ENCODE measurements at places on chromosomes 3 and 15. TPM values are rescaled to one million over a fixed set of nuclear protein-coding genes. Genes with fewer than 3 reads are reported as not detected.
A peak's percentile ranks its signal among the peaks of the same experiment; 100 is the strongest.

DNA sequence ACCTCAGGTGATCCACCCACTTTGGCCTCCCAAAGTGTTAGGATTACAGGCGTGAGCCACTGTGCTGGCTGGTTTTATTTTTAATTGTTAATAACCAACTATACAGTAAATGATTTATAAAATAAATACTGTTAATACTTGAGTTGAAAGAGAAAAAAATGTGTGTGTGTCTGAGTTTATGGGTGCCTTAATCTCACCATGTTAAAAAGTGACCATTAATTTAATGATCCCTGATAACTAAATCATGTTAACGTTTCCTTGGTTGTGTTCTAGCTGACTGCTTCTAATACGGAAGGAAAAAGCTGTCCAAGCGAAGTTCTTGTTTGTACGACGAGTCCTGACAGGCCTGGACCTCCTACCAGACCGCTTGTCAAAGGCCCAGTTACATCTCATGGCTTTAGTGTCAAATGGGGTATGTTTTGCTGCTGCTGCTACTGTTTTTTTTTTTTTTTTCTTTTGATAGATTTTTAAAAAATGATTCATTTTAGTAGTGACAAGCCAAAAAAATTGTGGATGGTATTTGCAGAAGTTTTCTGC, 113.5 kb downstream of the GHSR start:
- DNase-seq = no peak

TMEM108 gene
- not detected for total RNA-seq

GRCh38 chr3:101825904-101826445, 23.3 kb upstream of the NFKBIZ start:
- DNase-seq = no peak

CCK gene
- not detected for total RNA-seq

- DNase-seq = no peak
Measured at GRCh38 chr3:46192939-46193338, 15.2 kb downstream of the CCR1 start.

- no peak for DNase-seq
Measured at GRCh38 chr15:31255176-31255510, 71.5 kb upstream of the KLF13 start.

RASL12 gene
- not detected for total RNA-seq

ARGFX gene
- total RNA-seq = not detected

SGO1 gene
- total RNA-seq = 16.4 TPM

DNA sequence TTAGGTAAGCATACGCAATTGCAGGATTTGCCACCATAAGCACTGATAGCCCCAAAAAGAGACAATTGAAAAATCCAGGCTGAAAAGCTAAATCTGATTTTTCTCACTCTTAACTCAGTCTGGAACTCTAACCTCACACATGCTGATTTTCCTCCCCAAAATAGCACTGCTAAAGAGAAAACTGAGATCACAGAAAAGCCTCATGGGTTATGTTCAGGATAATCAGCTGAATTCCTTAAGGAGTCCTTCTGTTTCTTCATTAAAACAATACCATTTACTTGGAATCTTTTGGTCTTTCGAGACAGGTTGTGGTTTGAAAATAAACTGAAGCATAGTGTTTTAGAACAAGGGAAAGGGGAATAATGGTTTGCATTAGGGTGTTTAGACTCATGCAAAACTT, 144.3 kb upstream of the LRRN1 start:
- no peak for DNase-seq

DNA sequence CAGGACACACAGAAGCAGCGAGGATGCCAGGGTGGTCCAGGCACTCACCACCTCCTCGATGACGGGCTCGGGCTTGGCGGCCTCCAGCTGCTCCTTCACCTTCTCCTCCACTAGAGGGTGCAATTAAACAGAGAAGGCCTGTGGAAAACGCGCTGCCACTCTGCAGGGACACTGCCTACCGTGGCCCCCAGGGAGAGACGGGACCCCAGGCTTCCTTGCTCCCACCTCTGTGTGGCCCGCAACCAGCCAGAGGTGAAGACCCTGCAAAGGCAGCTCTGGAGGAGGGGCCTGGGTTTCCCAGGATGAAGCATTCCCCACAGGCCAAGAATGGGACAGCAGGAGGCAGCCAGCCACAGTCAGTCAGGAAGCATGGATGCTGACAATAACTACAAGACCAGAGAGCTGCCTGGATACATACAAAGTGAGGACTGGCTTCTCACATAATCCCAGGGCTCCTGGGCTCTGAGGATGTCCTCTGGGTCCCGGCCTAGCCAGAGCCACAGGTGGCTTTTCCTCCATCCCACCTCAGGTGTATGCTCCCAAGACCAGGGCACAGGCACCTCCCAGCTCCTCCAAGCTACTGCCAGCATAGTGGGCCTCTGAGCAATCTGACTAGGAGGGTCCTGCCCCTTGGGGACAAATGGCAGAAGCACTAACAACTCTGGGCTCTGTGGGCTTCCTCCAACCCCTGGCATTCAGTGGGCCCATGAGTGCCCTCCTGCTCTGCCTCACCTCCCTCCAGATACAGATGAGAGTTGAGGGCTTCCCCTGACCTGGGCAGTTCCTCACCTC, 46.2 kb downstream of the PTH1R start:
- DNase-seq = no peak

DNA sequence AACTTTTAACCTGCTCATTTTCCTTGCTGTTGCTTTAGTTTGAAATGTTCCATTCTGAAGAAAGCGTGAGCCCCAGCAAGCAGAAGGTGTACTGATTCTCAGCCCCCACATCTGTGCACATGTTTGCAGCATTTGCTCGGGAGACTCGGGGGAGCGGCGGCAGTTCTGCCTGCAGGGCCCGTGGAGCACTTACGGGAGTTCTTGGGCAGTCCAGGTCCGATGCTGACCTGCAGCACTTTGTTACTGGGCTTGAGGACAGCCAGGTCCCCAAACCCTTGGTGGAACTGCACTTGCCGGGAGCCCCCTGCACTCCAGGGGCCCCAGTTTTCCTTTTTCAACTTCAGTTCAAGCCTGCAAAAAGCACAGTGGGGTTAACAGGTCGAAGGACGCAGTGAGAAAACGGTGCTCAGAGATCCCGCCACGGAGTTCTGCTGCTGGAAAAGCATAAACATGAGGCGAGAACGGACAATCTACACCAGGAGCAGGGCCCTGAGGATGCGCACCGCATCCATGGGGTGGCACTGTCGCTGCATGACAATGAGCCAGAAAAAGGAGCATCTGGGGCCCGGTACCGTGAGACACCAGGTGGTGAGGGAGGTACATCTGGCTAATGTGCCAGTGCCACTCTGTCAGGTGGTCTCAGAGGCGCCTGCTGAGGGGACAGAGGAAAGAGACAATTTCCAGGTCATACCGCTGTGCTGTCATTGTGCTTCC, 45.6 kb upstream of the LDHAL6B start:
- DNase-seq = peak; percentile 5

AP3S2 gene
- total RNA-seq = 61.4 TPM

THBS1 gene
- total RNA-seq = 15.9 TPM

GRCh38 chr3:156681002-156681401, 6.6 kb downstream of the TIPARP start:
- no peak for DNase-seq

DNA sequence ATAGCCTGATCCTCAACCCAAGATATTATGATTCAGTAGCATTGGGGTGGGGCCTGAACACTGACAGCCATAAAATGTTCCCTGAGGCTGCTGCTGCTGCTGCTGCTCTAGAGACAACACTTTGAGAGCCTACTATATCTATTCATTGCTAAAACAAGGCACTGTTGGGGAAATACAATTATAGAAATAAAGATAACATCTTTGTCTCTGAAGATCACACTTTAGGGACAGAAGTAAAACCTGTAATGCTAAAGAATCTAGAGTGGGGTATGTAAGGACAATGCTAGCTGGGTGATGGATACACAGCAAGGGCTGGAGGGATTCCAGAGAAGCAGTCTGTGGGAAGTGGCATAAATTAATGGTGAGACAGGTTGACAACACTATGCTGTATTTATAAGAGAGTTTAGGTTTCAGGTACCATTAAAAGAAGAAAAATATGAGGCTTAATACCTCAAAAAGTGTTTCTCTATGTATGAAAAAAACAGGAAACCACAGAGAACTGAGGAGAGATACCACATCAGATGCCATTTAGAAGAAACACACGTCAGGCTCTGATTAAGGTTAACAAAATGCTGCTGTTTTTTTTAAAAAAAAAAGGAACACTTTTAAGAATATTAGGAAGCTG, 115.9 kb downstream of the CBLB start:
- peak; percentile 79 for DNase-seq

DNA sequence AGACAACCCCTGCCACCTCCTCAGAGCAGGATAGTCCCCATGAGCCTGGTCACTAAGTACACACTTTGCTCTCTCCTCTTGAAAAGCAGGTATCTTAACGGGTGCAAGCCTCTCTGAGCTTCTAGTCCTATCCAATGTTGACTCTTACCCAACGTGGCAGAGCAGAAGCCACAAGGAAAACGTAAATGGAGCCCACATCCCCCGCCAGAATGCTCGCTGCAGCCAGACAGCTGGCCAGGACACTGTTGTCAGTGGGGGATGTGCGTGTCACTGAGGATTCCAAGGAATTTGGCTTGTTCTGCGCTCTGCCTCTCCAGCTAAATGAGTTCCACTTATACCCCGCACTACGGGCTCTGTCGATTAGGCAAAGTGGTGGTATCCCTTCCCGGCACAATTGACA, 67.8 kb upstream of the IGF1R start:
- DNase-seq = no peak

- no peak for DNase-seq
Measured at GRCh38 chr15:85318048-85318731, 62.2 kb upstream of the AKAP13 start.

DNA sequence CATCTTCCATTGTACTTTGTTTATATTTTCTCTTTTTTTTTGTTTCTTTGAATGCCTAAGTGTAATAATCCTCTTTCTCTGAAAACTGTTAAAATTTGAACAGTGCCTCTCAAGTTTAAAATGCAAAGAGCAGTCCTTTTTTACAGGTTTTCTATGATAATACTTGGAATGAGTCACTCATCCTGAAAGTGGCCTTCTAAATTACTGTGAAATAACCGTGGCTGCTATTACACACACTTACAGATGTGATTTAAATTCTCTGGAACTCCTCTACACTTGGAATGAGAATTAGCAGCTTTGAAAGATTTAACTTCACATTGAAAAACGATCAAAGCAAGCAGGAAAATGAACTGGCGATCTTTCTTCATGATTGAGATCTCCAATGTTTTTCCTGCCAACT, 105.9 kb downstream of the ROBO1 start:
- no peak for DNase-seq

ANKRD34C gene
- not detected for total RNA-seq

FLNB gene
- 146 TPM for total RNA-seq

DNA sequence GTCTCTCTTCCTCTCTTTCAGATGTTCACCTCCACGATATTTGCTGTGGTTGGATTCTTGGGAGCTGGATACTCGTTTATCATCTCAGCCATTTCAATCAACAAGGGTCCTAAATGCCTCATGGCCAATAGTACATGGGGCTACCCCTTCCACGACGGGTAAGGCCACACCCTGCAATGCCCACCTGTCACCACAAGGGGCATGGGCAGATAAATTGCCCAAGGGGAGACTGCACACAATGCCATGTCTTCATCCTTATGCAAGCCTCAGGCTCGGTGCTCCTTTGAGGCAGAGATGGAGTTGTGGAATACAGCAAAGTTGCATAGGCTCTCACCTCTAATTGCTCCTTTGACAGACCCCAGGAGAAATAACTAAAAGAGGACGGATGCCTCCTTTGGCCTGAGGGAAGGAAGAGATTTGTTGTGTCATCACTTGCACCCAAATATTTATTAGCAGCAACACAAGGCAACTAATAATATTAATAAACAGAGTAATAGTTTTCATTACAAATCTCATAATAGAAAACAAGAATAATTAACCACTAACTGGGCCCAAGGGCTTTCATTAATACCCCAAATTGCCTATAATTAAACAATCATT, 13.2 kb downstream of the TM4SF4 start:
- DNase-seq = no peak

PPARG gene
- not detected for total RNA-seq

SLC22A14 gene
- total RNA-seq = not detected

RPSA gene
- total RNA-seq = 2,014 TPM

DNA sequence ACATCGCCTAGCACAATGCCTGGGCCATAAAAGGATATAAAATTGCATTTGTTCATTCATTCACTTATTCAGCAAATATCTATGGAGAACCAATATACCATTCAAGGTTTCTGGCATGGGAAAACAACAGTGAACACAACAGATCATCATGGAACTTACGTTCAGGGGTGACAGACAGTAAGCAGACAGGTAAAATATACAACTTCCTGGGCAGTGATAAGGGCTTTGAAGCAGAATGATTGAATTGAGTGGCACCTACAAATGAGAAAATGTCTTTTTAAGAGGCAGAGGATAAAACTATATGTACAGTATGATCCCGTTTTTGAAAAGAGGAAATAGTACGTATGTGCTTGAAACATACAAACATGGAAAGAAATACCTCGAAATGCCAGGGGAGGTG, 39.2 kb downstream of the CMTM7 start:
- no peak for DNase-seq

DNA sequence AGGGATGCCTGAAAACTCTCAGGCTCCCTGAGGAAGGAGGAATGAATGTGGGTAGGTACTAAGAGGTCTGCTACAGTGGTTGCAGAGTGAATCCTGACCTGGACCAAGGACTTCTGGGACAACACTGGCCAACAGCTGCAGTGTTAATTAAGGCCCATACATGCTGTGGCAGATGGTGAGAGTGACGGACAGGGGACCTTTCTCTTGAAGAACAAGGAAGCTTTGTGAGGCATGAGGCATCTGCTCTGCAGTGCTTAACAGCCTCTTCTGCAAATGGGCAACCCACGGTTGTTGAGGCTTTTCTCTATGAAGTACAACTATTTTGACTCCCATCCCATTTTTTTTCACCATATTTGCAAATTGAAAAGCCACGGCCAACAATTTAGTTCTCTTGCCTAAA, 26.6 kb upstream of the ACAN start:
- DNase-seq = peak; percentile 2

LRTM1 gene
- total RNA-seq = not detected

- no peak for DNase-seq
Measured at GRCh38 chr3:144552346-144553057, 580.9 kb downstream of the DIPK2A start.

HGD gene
- total RNA-seq = not detected

CNTN6 gene
- total RNA-seq = not detected

AQP9 gene
- not detected for total RNA-seq
